Right renal pelvis (tissue), 4 donors: ENCODE measurements at places on chromosomes 3 and 15. TPM values are rescaled to one million over a fixed set of nuclear protein-coding genes. Genes with fewer than 3 reads are reported as not detected.
A peak's percentile ranks its signal among the peaks of the same experiment; 100 is the strongest.

- no peak for DNase-seq
Observed at GRCh38 chr15:81213982-81214381, 17.3 kb downstream of the IL16 start.

DNA sequence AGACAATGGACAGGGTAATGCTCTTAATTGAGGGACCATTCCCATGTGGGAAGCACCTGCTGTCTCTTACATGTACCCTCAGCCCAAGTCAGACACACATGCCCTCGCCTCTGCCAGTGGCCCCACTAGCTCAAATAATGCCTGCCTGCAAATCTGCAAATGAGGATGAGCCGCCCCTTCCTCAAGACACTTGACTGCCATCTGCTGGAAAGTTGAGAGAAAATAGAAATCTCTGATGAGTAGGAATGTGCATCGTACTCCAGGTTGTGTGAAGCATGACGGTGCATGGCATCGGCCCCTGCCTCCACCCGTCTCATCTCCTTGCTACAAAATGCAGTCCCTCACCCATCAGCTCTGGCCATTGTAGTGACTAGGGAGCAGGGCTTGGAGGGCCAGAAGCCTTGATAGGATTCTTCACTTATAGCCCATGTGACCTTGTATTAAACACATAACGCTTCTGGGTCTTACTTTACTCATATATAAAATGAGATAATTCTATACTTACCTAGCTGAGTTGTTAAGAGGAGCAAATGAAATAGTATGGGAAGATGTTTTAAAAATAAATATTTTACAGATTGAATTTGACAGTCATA lies 6.3 kb upstream of the SCN5A start:
- peak; percentile 58 for DNase-seq

- no peak for DNase-seq
Observed at GRCh38 chr3:31421314-31422048, 111.2 kb upstream of the STT3B start.

- no peak for DNase-seq
Observed at GRCh38 chr3:130779486-130779885, 32.9 kb upstream of the PIK3R4 start.

DNA sequence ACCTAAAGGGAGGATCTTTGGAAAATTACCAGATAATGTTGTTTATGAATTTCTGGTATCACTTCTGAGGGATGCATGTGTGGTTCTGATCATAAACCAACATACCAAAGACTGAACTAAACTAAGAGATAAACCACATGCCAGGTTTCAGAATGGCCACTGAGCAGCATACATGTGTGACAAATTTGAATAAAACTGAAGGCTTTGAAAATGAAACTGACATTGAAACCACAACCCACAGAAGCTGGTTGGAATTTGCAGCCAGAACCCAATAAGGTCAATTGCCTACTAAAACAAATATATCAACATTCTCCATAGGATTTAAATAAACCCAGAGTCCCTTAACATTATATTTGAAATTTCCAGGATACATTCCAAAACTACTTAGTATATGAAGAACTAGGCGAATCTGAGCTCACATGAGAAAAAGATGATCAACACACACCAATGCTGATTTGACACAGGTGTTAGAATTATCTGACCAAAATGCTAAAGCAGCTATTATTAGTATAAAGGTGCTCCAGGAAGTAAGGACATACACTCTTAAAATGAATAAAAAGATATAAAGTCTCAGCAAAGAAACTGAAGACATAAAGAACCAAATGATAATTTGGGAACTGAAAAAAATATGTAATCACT lies 125.0 kb downstream of the ZNF280D start:
- DNase-seq, result no peak

DNA sequence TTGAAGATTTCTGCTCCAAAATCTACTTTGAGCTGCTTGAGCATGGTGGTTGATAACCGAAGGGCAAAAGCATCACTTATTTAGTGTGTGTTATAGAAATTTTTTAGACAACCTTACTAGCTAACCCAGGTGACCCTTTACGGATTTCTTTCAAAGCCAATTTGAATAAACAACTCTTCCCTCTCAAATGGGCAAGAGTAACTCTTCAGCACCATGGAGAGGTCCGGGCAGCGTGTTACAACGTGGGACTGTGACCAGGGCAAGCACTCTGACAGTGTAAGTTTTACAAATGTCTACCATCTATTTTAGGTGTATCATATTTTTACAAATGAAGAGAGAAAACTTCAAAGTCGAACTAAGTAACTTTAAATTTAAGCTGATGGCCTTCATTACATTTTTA lies 471.8 kb downstream of the MFSD1 start:
- DNase-seq, result peak; percentile 44

- no peak for DNase-seq
Observed at GRCh38 chr3:60269377-60269776, 981.9 kb downstream of the FHIT start.

DNA sequence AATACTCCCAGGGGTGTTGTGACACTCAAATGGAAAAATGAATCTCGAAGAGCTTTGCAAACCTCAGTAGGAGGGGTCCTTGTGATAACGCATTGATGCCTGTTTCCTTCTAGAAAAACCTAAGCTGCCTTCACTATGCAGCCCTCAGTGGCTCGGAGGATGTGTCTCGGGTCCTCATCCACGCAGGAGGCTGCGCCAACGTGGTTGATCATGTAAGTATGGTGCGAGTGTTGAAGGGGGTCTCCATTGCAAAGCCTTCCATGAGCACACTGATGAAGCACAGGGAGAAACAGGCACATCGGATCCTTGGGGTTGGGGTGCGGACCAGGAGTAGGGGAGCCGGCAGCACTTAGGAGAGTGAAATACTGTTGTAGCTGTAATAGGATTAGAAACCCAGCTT lies 22.3 kb downstream of the ANKDD1A start:
- no peak for DNase-seq

DNA sequence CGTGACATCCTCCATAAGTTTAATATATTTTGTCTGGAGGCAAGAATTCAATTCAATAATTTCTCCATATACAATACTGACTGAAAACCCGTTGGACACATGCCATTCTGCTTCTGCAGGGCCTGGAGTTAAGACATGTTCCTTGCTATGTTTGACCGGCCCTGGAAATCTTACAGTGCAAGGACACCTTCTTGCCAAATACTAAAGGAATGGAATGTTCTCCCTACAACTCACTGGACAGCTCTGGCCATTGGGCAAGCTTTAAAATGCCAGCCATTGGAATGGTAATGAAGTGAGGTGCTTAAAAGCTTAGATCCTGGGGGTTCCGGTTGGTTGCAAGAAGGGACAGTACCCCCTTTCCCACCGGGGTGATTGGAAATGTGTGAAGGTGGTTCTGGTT lies 329.8 kb upstream of the PROK2 start:
- DNase-seq, result no peak

- DNase-seq, result no peak
Observed at GRCh38 chr3:159045279-159045885, 243.5 kb downstream of the MFSD1 start.

- peak; percentile 55 for DNase-seq
Observed at GRCh38 chr3:56251343-56251945, 216.8 kb downstream of the ERC2 start.

GRCh38 chr15:52802110-52802509 lies 12.0 kb upstream of the ONECUT1 start:
- DNase-seq, result no peak

- DNase-seq, result no peak
Observed at GRCh38 chr15:83613714-83614113, 40.2 kb upstream of the ADAMTSL3 start.

DNA sequence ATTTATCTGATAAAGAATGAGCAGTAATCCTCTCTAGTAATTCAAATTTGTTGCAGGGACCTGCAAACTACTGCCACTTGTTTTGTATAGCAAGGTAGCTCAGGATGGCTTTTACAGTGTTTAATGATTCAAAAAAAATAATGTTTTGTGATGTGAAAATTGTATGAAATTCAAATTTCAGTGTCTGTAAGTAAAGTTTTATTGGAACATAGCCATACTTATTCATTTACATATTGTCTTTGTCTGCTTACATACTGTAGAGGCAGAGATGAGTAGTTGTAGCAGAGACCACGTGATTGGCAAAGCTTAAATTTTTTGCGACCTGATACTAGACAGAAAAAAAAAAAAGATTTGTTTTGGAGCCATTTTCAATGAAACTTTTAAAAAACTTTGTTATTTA lies 6.5 kb upstream of the UTS2B start:
- DNase-seq, result no peak

- DNase-seq, result no peak
Observed at GRCh38 chr3:153621953-153622352, 459.9 kb downstream of the RAP2B start.

- no peak for DNase-seq
Observed at GRCh38 chr3:179973931-179974361, 62.8 kb downstream of the PEX5L start.

DNA sequence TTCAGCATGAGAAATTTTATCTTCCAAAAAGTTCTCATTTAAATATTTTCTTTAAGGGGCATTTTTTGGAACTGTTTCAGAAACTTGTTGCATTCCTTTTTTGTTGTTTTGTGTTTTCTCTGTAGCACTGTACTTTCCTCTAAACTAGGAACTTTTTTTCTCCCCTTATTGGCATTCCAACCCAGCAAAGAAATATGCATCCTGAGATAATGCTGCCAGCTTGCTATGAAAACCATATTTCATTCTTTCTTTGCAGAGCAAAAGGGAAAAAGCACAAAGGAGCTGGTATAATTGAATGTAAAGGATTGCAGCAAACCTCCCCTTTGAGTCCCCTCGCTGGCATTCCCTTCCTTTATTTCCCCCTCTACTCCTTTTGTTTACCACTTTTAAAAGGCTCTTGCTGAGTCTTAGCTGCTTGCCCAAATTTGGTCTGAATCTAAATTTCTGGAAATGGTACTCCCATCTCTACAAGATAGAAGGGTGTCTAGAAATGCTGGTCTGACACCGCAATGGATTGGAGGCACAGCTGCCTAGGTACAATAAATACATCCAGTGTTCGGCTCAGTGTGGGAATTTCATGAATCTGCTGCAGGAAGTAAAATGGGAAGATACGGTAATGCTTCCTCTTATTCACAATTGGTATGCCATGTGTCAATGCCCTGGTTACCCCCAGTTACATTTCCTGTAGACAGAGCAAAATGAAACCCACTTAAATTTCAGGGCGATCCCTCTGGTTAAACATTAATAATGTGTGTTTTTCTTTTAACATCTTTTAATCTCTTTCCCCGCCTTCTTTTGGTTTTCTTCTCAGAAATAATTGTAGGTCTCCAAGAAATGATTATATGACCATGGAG lies 156.6 kb downstream of the MEIS2 start:
- no peak for DNase-seq

DNA sequence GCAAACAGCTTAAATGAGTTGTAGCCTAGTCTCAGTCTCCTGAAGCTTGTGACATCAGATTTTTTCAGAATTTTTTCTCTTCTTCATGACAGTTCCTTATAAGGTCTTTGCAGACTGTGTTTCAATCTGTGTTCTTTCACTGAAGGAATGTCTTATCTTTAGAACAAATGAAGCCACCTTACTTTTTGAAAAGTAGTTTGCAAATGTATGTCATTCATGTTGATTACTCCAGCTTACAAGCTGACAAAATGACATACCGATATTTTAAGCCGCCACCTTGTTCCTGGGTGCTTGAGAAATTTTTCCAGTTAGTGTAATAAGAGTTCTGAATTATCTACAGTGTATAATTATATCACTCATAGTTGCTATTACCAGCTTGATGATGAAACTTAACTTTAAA lies 57.0 kb downstream of the ASTE1 start:
- DNase-seq, result no peak

DNA sequence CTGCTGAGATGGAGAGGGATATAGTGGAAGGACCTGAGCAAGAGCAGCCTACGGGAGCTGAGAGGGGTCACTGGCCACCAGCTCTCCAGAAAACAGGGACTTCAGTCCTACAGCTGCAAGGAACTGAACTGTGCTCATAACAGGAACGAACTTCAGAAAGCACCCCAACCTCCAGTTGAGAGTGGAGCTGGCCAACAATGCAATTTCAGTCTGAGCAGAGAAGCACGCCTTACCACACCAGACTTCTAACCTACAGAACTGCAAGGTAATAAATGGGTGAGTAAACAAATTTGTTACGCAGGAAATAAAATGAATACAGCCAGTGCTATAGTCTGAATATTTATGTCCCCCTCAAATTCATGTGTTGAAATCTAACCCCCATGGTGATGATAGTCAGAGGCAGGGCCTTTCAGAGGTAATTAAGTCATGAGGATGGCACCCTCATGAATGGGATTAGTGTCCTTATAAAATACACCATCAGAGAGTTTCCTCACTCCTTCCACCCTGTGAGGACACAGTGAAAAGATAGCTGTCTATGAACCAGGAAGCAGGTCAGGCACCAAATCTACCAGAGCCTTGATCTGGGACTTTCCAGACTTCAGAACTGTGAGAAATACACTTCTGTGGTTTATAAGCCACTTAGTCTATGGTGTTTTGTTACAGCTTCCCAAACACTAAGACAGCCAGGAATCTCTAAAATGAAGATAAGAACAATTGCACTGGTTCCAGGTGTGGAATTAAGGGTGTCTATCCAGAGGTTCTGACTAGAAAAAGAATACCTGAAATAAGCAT lies 58.6 kb downstream of the SYNM start:
- no peak for DNase-seq

DNA sequence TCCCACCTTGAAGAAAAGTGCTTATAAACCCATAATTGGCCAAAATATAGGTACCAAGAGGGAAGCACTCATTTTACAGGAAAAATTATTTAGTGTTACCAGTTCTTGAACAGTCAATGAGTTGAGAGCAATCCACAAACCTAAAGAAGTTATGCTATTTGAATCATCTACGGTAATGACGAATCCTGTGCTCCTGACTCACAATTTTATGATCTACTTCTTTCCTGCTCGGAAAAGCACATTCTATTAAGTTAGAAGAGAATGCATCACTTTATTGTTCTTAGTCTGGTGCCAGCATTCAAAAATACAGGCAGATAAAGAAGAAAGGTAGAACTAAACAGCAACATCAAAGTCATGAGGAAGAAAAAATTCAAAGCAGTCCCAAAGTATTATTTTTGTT lies 33.2 kb downstream of the CHRM5 start:
- no peak for DNase-seq

DNA sequence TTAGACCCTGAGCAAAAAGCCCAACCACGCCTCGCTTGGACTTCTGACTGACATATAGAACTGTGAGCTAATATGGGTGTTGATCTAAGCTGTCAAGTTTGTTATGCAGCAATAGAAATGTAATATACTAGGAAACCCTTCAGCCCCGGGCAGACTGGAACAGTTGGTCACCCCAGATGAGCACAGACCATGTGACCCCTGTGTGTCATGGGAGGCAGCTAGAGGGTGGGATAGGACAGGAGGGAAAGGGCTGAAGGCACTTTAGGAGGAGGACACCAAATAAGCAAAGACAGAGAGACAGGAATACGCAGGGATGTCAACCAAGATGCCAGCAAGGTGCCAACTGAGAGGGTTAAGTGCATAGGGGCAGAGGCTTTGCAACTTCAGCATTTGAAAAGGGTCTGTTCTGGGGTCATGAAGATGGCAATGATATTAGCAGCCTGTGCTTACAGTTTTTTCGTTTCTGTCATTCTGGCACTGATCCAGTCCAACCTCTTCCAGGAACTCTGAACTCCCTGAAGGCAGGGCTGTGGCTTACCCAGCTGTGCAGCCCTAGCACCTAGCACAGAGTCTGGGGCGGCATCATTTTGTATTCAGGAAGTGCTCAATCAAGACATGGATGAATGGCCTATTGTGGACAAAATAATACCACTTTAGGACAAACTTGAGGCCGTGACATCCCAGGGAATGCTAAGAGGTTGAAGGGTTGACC lies 51.4 kb downstream of the HES1 start:
- DNase-seq, result no peak

Gene CRABP1
- polyA plus RNA-seq, result 57.5 TPM

Gene FBXW12
- 0.56 TPM for polyA plus RNA-seq

Gene GUCA1C
- 0.41 TPM for polyA plus RNA-seq

Gene GASK1A
- polyA plus RNA-seq, result 3.7 TPM

Gene TFDP2
- polyA plus RNA-seq, result 88.4 TPM

Gene SLC2A2
- 13.8 TPM for polyA plus RNA-seq
